Activated CD4-positive, alpha-beta memory T cell treated with anti-CD3 and anti-CD28 coated beads, Interleukin-2, amount 10 ng/mL, durations not matched to agents 7 days and 5 days (primary cell): ENCODE measurements at places on chromosomes 11 and 22. TPM values are rescaled to one million over a fixed set of nuclear protein-coding genes. Genes with fewer than 3 reads are reported as not detected.

AQP11 gene
- total RNA-seq: 0.78 TPM

- H3K27me3 ChIP-seq: no peaks in the 10 kb centered on the region
- no peaks in the 10 kb centered on the region for H3K36me3 ChIP-seq
- H3K4me3 ChIP-seq: no peak overlapping the region
- H3K27ac ChIP-seq: no peak overlapping the region
- H3K4me1 ChIP-seq: no peaks in the 10 kb centered on the region
Measured at GRCh38 chr11:115464269-115464668, 39.9 kb downstream of the CADM1 start.

DNA sequence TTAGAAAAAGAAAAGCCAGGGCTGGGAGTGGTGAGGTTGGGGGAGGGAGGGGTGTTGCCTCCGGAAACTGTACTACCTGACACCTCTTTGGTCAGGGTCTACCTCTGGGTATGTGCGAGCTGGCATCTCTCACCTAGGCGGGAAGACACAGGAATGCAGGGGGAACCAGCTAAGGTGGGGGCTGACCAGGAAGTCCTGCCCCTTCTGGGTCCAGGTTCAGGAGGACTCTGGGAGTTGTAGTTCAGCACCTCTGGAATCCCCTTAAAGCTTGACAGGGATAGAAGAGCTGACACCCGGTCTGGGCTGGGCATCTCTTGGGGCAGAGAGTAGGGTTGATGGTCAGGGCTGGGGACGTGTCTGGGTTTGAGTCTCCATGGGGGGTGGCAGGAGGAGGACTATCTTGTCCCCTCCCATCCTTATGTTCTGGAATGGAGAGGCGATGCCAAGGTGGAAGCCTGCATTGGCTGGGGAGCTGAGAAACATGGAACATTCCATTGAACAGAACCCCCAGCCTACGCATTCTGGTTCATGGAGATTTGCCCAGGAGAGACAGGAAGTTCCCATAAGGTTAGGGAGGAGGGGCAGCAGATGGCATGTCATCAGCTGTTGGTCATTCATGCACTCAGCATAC lies 2.1 kb upstream of the KIAA1671 start:
- no peak overlapping the region for H3K27ac ChIP-seq
- H3K4me1 ChIP-seq: peaks cover 55% of the 10 kb centered on the region
- no peak for DNase-seq
- no peak overlapping the region for H3K4me3 ChIP-seq

- H3K27me3 ChIP-seq: no peaks in the 10 kb centered on the region
- peaks cover 21% of the 10 kb centered on the region for H3K4me1 ChIP-seq
- no peaks in the 10 kb centered on the region for H3K36me3 ChIP-seq
Measured at GRCh38 chr22:44046485-44047141, 22.5 kb downstream of the PARVB start.

GRCh38 chr11:114209343-114209742 lies 86.9 kb upstream of the NNMT start:
- no peak overlapping the region for H3K27ac ChIP-seq
- H3K27me3 ChIP-seq: peaks cover 10% of the 10 kb centered on the region
- DNase-seq: no peak
- H3K36me3 ChIP-seq: peaks cover 7% of the 10 kb centered on the region
- H3K4me1 ChIP-seq: peaks cover 62% of the 10 kb centered on the region

DNA sequence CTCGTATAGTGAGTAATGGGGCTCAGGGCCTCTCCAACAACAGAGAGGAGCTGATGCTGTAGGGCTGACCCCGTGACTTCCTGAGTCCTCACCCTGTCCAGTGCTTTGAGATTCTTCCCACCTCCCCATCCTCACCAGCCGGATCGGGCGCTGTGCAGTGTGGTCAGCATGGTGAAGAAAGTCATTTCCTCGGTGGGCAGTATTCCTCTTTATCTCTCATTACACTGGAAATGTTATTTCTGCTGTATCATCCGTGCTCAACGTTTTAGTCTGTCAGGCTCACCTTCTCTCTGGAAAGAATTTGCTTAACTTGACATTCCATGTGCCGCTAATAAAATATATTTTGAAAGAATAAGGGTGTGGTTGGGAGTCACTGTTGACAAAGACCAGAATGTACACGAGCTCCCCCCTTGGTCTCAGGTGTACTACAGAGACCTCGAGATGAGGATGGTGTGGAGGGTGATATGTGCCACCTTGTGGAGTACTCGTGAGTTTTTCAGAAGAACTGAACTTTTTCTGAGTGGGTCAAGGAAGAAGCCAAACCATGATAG lies 25.7 kb upstream of the SCGB1A1 start:
- no peak overlapping the region for H3K27ac ChIP-seq
- no peak overlapping the region for H3K4me3 ChIP-seq
- peaks cover 4% of the 10 kb centered on the region for H3K4me1 ChIP-seq
- H3K27me3 ChIP-seq: peaks cover 26% of the 10 kb centered on the region

- no peak overlapping the region for H3K4me3 ChIP-seq
- H3K27ac ChIP-seq: no peak overlapping the region
- H3K36me3 ChIP-seq: no peaks in the 10 kb centered on the region
- peaks cover 5% of the 10 kb centered on the region for H3K27me3 ChIP-seq
- no peaks in the 10 kb centered on the region for H3K4me1 ChIP-seq
Measured at GRCh38 chr11:35838071-35838470, 105.8 kb upstream of the LDLRAD3 start.

- H3K4me1 ChIP-seq: no peaks in the 10 kb centered on the region
- no peak overlapping the region for H3K4me3 ChIP-seq
- no peaks in the 10 kb centered on the region for H3K27me3 ChIP-seq
- no peak for DNase-seq
Measured at GRCh38 chr11:109112821-109113280, 309.1 kb upstream of the C11orf87 start.

- H3K4me3 ChIP-seq: peak overlapping the region; percentile 34
- H3K4me1 ChIP-seq: peaks cover 37% of the 10 kb centered on the region
- H3K27me3 ChIP-seq: peaks cover 32% of the 10 kb centered on the region
Measured at GRCh38 chr22:41908411-41909309, 6.2 kb downstream of the SHISA8 start.

C11orf91 gene
- not detected for total RNA-seq

CPT1B gene
- total RNA-seq: 60.9 TPM

DNA sequence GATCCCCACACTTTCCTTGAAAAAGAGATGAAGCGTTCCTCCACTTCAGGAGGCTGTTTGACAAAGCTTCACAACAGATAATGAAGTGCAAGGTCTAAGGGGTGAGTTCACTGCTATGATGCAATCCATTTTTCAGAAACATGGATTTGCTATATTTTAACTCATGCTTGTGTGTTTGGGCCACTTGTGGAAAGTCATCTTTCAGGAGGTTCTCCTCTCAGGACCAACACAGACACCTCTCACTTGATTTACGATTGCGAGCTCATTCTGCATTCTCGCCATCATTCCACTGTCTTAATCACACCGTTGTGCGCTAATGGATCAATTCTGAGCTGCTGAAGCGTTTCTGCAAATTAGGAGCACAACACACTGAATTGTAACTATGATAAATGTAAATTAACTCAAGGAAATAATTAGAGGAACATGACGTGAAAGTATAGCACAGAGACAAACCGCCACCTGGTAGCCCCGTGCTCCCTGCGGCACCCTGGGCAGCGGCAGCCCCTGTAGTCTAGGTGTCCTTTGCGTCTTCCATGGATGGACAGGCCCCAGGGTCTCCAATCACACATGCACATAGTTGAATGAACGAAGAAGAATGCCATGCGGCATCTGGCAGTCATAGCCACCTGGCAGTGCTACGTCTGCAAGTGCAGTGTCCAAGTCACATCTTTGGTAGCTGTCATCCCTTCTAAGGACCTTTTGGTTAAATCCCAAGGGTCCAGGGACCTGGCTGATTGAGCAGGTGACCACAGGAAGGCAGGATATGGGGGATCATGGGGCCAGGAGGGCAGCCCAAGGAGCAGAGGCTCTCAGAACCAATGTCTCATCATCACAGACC lies 28.1 kb upstream of the RTL6 start:
- no peaks in the 10 kb centered on the region for H3K36me3 ChIP-seq
- H3K27ac ChIP-seq: no peak overlapping the region
- no peaks in the 10 kb centered on the region for H3K4me1 ChIP-seq
- no peak for DNase-seq

DNA sequence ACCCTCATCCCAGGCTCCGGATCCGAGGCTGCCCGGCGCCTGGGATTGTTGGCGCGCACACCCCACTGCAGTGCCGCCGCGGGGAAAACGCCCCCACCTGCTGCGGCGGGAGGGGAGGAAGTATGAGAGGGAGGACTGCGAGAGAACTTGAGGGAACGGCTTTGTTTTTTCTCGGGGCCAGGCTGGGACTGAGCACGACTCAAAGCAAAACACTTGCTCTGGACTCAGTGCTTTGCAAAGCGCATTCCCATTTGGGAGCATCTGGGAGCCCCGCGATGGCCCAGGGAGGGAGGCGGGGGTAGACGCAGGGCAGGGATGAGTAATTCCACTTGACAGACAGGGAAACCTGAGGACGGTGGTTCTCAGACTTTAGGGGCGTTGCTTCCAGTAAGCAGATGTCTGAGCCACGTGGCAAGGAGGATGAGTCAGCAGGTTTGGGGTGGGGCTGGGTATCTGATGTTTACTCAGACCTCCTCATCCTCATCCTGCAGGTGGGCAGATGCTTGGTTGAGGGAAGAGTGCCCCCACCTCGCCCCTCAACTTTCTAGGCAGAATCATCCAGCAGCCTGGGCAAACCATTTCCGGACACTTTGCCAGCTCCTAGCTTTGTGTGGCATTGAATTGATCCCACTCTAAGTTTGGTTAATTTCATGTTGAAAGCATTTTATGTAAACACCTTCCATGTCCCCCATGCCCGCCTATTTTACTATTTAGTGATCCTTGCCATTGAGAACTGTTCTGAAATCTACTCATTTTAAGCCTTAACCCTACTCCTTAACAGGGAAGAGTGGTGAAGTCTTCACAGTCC lies 1.5 kb downstream of the MIAT start:
- peak overlapping the region; percentile 96 for H3K4me3 ChIP-seq
- peaks cover 48% of the 10 kb centered on the region for H3K4me1 ChIP-seq
- peak; percentile 88 for DNase-seq
- H3K27me3 ChIP-seq: peaks cover 12% of the 10 kb centered on the region

DNA sequence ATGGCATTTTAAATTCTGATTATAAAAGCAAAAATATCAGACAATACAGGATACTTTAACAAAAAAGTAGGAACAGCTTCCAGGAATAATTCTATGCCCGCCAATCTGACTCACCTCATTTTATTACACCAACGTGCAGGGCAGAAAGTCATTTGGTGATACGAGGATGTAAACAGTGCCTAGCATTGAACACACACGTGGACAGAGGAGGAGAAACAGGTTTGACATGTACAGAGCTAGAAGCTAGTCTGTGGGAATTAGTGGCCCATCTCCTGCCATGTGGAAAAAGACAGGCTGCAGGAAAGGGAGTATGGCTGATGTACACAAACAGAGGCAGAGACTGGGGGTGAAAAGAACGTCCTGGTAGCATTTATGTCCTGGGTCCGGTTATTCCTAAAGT lies 9.0 kb upstream of the SPINDOC start:
- no peaks in the 10 kb centered on the region for H3K36me3 ChIP-seq
- no peak overlapping the region for H3K27ac ChIP-seq
- peaks cover 5% of the 10 kb centered on the region for H3K27me3 ChIP-seq
- no peaks in the 10 kb centered on the region for H3K4me1 ChIP-seq
- no peak overlapping the region for H3K4me3 ChIP-seq
- no peak for DNase-seq

PAMR1 gene
- not detected for total RNA-seq

RANGAP1 gene
- total RNA-seq: 98.7 TPM

TRIM29 gene
- total RNA-seq: not detected

TMEM121B gene
- total RNA-seq: not detected

GRCh38 chr22:44459041-44459440 lies 39.0 kb downstream of the RTL6 start:
- H3K27ac ChIP-seq: no peak overlapping the region
- peak; percentile 15 for DNase-seq
- peaks cover 3% of the 10 kb centered on the region for H3K36me3 ChIP-seq
- H3K4me3 ChIP-seq: no peak overlapping the region
- H3K27me3 ChIP-seq: peaks cover 11% of the 10 kb centered on the region

DNA sequence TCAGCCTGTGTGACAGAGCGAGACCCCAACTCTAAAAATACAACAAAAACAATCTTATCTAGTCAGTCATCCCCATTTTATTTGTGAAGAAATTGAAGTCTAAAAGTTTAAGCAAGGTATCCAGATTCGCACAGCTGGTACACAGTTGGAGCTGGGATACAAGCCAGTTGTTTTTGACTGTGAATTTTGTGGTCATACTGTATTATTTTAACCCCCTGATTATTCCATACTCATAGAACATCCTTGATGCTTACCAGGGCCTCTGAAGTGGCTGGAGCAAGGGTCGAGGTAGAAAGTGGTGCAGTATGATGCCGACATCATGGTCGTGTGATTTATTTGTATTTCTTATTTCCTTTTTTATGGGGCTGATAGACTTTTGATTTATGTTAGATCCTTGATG lies 50.0 kb downstream of the BID start:
- H3K4me1 ChIP-seq: peaks cover 12% of the 10 kb centered on the region
- H3K27me3 ChIP-seq: no peaks in the 10 kb centered on the region
- H3K36me3 ChIP-seq: peaks cover 12% of the 10 kb centered on the region
- no peak overlapping the region for H3K4me3 ChIP-seq
- no peak overlapping the region for H3K27ac ChIP-seq

- H3K27ac ChIP-seq: no peak overlapping the region
- peaks cover 38% of the 10 kb centered on the region for H3K4me1 ChIP-seq
- H3K4me3 ChIP-seq: no peak overlapping the region
- H3K27me3 ChIP-seq: no peaks in the 10 kb centered on the region
- H3K36me3 ChIP-seq: peaks cover 51% of the 10 kb centered on the region
Measured at GRCh38 chr11:3047637-3048036, 9.6 kb downstream of the CARS1 start.

FXYD6 gene
- not detected for total RNA-seq
